Right renal cortex interstitium (tissue), 3 donors: ENCODE measurements at places on chromosomes 1 and 21.

DNA sequence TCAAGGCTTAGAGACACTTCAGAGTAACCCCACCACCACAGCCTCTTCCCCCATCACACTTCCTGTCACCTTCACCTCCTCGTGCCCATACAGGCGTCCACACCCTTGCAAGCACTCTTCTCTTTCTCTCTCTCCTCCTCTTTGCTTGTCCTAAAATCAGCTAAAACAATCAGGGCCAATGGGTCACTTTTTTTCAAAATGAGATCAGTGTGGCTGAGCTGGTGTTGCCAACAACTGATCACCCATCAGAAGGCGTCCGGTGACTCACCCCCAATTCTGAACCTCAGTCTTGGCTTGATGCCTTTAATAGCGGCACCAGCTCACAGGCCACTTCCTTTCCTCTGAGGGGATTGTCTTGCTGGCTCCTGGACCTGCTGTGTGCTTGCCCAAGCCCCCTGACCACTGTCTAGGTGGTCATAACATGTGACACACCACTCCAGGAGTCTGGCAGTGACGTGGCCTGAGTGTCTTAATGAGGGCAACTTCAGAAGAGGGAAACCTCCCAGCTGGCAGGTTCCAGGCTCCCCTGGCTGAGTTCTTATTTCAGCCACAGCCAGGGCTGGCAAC, 1.6 kb downstream of the DRAXIN start:
- no peak for DNase-seq

DNA sequence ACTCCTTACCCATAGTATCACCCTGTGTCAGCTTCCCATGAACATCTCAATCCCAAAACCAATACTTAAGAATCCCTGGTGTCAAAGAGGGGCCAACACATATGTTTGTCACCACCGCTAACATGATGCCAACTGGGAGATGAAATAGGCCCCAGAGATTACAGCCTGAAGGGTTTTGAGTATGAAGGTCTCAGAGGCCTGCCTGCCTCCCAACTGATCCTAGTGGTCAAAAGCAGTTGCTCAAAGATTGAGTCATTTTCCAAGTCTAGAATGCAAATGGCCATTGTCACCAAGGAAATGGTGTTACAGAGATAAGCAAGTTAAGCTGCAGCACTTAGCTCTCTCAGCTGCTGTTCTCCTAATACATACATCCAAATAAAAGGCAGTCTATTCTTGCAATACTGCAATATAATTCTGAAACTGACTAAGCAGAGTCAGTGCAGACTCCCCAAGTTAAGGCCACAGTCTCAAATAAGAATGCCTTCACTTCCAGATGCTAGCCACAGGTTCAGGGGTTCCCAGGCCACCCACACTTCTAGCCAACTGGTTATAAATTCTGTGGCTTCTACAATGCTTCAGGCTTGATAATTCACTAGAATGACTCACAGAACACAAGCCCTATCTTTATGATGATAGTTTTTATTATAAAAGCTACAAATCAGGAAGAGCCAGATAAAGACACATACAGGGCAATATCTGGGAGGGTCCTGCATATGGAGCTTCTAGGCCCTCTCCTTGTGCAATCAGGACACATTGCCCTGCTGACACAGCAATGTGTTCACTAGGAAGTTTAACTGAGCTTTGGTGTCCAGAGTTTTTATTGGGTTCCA, 18.7 kb downstream of the DUSP10 start:
- no peak for DNase-seq

DNA sequence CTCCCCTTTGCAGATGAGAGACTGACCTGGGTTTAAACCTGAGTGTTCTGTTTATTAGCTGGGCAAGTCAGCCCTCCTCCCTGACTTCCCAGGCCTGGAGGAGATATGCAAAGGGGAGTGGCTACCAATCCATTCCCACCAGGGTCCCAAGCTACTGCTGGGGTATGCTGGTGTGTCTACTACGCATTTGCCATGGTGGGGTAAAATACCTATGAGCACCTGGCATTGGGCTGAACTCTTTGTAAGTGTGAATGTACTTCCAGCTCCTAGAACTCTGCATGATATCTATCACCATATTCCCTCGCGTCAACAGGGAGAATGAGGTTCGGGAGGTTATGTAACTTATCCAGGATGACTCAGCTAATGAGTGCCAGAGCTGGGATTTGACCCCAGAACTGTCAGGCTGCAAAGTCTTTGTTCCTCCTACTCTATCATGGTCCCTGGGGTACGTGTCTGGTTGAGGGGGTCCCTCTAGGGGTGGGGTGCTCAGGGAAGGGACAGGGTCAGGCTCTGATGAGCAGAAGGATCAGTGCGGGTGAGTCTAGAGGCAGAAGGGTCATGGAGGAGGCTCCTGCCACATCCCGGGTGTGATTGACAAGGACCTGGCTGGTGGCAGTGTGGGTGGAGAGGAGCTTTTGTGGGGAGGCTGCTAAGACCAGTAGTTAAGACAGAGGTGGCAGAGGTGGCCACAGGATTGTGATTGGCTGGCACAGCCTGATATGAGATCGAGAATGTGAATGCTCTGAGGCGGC, 16.7 kb downstream of the AMPD2 start:
- no peak for DNase-seq

DNA sequence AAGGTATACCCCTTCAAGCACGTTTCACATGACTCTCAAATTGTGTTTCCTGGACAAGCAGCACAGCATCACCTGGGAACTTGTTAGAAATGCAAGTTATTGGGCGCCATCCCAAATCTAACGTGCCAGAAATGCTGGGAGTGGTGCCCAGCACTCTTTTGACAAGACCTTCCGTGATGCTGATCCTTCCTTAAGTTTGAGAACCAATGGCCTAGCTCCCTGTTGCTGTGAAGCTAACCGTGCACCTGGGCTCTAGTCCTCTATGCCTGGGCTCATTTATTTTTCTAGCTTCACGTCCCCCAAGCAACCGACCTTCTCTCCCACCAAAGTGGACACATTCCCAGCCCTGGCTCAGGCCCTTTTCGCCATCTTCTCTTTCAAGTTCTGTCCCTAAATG, 4.3 kb downstream of the BEST4 start:
- DNase-seq, result no peak

DNA sequence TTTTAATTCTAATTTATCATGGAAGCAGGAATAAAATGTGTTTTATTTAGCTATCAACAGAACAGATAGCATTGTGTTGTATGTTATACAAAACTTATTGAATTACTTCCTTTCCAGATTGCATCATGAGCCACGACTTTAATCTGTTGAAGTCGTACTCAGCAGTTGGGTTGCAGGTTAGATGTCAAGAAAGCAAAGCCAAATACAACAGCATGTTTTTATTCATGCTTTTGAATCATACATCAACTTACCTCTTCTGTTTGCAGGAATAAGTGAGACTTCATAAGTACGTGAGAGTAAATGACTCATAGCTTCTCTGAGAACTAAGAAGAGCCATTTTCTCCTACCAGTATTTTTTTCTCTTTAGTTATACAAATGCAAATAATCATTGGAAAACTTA, 110.8 kb upstream of the ADGRL4 start:
- DNase-seq, result no peak

GRCh38 chr1:76260279-76260678, 185.7 kb downstream of the ST6GALNAC3 start:
- no peak for DNase-seq

DNA sequence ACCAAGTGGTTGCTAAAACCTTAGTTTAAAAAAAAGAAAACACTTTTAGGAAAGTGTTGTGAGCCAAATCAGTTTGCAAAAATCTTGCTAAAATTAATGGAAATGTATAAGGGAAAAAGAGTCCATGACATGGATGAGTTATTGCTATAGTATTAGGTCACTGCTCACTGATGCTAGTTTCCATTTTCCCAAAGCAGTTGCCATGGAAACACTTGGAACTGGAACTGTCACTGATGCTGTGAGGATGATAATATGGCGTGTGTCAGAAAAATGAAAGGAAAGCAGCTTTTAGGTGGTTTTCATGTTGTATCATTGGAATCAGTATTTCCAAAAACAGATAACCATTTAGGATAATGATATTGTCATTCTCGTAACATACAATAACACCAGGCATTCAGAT, 104.4 kb downstream of the PHTF1 start:
- DNase-seq, result no peak

- no peak for DNase-seq
Observed at GRCh38 chr1:6108937-6109614, 63.4 kb downstream of the KCNAB2 start.

- no peak for DNase-seq
Observed at GRCh38 chr1:108527837-108528236, 32.1 kb upstream of the EEIG2 start.
